ENCODE measurements at places on chromosomes 12 and 14.

- no peak for DNase-seq
These were observed 9.2 kb downstream of the TUNAR start for GRCh38 chr14:95885866-95886265.

- DNase-seq: no peak
These were observed 202.6 kb upstream of the ALG10B start for GRCh38 chr12:38113991-38114390.

GRCh38 chr12:17579205-17580026, 510.6 kb downstream of the RERGL start:
- DNase-seq: no peak

DNA sequence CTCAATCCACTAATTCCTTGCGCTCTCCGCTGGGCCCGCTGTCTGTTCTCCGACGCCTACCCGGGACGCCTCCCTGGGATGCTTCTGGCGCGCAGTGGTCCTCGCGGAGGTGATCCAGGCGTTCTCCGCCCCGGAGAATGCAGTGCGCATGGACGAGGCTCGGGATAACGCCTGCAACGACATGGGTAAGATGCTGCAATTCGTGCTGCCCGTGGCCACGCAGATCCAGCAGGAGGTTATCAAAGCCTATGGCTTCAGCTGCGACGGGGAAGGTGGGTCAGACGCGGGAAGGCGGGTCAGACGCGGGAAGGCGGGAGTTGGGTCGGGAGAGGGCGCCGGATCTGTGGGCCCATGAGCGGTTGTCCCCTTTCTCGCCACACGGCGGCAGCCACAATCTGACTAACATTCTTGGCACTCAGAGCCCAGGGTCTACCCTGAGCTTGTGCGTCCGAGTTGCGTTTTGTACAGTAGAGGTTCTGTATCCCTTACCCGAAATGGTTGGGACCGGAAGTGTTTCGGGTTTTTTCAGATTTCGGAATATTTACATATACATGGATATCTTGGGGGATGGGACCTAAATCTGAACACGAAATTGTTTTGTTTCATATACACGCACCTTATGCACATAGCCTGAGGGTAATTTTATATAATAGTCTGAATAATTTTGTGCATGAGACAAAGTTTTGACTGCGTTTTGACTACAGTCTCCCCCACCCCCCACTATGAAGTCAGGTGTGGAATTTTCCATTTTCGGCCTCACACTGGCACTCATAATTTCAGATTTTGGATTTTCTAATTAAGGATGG, 762 bp downstream of the C12orf57 start:
- DNase-seq: peak; percentile 96

DNA sequence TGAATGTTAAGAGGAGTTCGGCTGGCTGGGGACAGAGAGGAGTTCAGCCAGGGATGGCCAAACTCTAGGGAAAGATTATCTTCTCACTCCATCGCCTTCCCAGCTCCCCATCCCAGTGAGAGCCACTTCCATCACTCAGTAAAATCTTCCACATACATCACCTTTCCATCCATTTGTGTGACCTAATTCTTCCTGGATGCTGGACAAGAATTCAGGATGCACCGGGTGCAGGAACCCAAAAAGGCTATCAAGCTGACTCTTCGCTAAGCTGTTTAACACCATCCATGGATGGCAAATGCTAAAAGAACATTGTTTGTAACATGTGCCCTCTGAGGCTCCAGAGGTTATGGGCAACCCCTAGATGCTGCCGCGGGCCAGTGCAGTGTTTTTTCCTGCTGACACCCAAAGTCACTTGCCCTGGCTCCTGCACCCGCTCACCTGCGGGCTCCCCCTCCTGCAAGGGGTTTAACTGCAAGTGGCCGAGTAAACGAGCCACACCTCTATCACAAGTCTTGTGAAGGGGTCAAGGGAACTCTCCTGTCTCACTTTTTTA, 216.0 kb upstream of the NPAS3 start:
- DNase-seq: no peak

DNA sequence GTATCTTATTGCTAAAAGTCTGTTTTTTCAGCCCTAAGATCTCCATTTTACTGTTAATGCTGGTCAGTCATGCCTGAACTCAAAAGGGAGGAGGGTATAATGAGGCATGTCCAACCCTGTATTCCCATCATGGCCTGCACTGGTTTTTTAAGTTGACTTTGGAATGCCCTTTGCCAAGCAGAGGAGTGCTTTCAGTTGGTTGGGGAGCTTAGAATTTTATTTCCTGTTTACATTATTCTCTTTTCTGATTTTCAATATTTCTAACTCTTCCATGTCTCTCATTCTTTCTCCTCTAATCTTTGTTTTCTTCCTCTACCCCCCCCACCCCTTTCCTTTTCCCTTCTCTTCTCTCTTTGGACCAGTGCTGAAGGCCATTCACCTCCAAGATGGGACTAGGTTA, 4.9 kb upstream of the DHRS2 start:
- no peak for DNase-seq
